ENCODE measurements at places on chromosomes 2 and 18.

- DNase-seq, result no peak
Observed at GRCh38 chr2:152449578-152449977, 114.6 kb downstream of the FMNL2 start.

- no peak for DNase-seq
Observed at GRCh38 chr2:211228559-211228958, 672.2 kb downstream of the CPS1 start.

DNA sequence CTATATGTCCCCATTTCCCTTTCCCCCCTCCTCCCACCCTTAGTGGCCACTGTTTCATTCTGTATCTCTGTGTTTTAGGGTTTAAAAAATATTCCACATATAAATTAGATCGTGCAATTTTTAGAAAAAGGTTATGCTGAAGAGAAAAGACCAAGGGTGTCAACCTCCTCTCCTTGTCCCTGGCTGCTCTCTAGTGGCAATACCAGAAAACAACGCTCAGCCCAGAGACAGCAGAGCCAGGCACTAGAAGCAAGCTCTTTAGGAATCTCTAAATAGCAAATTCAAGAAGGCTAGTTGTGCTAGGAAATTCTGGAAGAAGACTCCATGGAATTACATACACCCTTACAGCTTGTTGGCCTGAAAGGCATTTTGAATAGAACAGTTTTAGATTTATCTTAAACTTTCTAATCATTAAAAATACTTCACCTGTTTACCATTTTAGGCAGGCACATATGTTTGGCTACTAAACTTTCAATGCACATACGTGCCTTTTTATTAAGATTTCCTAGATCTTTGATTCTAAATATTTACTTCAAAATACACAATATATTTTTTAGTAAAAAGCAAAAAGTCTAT is 35.1 kb upstream of the RASGRP3 start:
- DNase-seq, result peak; percentile 52

GRCh38 chr2:31319406-31320175 is 85.6 kb downstream of the EHD3 start:
- DNase-seq, result no peak

DNA sequence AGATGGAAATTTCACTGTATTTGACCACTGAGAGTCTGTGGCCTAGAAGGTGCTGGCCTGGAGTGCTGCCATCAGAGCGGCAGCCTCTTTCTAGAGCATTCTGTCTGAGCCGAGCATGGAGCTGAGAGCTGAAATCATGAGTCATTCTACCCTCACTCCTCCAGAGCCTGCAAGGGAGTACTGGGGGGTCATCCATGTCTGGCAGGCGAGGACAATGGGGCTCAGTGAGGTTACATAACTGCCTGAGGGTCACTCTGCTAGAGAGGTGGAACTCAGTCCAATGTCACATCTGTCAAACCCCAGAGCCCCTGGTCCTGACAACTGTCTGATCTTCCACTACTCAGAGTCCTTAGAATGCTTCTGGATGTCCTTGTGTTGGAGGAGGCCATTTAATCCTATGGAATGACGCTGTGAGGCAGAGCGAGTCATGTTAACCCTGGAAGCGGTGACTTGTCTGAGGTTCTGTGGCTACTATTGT is 65.3 kb downstream of the HAUS1 start:
- no peak for DNase-seq

GRCh38 chr2:195995499-195995898 is 73.1 kb downstream of the DNAH7 start:
- DNase-seq, result no peak

DNA sequence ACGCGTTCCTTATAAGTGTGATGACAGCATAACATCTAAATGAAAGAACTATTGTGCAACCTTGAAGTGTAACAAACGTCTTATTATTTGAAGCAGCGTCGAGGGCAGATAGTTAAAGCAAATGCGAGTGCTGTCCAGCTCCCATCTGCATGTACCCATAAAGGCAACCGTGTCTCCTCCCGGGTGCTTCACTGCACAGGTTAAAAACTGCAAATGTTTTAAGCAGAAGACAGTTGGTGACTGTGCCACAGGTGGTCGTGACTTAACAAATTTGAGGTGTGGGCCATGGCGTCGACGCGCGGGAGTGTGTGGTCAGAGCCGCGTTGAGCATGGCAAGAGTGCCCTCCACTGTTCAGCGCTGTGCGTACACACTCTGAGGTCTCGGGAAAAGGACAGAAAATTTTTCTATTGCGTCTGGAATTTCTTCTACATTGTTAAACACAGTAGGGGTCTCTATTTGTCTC is 6.4 kb downstream of the SALL3 start:
- peak; percentile 42 for DNase-seq

- no peak for DNase-seq
Observed at GRCh38 chr2:177466337-177467195, 74.0 kb downstream of the AGPS start.

GRCh38 chr2:231336700-231337099 is 58.8 kb upstream of the B3GNT7 start:
- no peak for DNase-seq

- DNase-seq, result no peak
Observed at GRCh38 chr2:163943403-163944346, 207.9 kb upstream of the FIGN start.

DNA sequence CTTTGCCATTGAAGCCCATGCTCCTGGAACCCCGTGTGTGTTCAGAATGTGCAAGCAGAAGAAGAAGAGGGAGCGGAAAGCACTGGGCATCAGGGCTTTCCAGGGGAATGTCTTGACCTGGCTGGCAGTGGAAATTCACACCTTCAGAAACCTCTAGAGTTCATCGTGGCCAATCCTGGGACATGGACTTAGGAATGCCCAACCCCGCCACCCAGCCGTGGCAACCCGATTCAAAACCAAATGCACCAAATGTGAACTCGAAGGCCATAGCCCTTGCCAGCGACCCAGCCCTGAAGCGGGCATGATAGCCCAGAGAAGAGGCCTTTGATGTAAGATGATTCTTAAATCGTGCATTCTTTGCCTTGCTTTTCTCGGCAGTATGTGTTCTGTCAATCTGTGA is 69.4 kb downstream of the ADI1 start:
- no peak for DNase-seq

DNA sequence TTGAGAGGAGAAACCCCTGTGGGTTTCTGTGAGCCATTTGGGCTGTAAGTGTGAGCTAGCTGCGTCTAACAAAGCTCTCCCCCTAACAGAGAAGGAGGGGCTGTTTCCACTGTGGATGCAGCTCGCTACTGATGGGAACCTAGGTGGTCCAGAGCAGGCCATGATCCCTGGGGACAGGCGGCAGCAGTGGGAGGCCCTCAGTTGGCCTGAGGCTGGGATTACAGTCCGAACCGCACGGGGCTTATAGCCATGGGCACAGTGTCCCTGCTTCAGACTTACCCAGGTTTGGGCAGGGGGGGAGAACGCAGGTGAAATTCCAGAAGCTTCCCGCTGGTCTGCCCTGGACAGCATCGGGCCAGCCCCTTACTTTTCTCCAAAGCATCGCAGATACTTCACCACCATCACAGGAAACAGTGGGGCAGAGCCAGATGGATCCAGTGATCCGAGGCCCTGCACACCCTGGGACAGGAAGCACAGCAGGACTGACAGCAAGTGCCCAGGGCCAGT is 139.4 kb downstream of the SEPTIN10 start:
- DNase-seq, result no peak

DNA sequence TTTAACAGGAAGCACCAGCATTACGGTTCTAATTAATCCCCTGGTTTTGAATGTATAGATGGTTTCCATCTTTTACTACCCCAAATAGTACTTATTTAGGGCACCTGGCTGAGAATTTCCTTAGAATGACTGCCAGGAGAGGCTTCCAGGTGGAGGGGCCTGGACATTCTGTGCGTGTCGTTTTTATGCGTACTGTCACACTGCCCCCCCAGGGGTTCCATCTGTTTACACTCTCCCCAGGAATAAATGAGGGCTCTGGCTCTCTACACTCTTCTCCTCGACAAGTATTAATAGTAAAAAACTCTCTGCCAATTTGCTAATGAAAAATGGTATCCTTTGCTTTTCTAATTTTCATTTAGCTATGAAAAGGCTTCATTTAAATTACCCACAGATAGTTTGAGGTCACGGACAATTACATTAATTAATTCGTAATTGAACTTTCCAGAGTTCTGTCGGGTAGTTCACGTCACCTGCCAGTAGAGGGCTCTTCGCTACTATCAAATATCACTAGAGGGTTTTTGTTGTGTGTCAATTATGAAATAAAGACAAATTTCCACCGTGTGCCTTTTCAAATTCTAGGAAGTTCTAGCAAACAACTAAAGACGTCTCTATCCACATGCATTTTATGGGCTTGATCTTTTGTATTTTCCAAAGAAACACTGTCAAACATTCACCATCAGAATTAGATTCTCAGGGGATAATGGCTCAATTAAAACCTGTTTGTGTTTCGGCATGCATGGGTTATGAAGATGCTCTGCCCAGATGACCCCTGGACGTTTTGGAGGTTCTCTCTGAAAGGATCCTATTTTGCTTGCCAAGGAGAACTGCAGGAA is 88.8 kb upstream of the ASB18 start:
- no peak for DNase-seq

- no peak for DNase-seq
Observed at GRCh38 chr2:38988716-38989115, 99.0 kb downstream of the ARHGEF33 start.

DNA sequence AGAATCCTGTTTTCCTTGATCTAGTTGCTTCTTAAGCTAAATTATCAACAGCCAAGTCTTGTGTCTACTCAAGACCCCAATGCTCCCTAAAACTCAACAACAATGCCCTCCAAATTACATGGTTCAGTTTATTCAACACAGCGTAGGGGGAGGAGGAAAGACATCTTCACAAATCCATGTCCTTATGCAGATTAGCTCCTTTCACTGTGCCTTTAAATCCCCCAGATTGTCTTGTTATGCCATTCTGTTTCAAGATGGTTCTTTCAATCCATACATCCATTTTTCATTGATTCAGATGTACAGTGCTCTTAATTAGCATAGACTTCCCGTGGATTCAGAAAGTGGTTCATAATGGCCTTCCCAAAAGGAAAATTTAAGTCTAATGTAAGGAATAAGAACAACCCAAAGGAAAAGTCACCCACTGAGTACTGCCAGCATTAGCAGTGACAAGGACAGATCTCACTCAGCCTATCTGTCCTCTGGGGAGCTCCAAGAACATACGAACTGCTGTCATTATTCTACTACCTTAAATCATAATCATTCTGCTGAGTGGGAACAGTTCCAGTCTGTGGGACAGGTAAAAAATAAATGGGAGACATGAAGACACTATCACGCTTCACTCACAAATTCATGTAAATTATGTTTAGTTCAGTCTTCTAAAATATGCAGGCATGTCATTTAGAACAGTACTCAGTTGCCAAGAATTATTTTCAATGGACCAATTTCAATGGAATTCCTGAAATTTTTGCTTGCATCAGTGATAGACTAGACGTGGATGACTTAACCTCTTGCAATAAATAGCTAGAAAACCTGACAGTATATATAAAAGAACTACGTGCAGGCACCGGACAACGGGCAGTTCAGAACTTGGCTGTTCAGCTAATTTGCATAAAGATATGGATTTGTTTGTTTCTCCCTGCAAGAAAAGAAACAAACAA is 58.9 kb upstream of the RNU4ATAC start:
- no peak for DNase-seq

GRCh38 chr2:191303140-191304005 is 58.2 kb downstream of the MYO1B start:
- no peak for DNase-seq

GRCh38 chr2:240179941-240180666 is 39.6 kb upstream of the OTOS start:
- no peak for DNase-seq

GRCh38 chr18:6561862-6562291 is 147.2 kb upstream of the L3MBTL4 start:
- no peak for DNase-seq

DNA sequence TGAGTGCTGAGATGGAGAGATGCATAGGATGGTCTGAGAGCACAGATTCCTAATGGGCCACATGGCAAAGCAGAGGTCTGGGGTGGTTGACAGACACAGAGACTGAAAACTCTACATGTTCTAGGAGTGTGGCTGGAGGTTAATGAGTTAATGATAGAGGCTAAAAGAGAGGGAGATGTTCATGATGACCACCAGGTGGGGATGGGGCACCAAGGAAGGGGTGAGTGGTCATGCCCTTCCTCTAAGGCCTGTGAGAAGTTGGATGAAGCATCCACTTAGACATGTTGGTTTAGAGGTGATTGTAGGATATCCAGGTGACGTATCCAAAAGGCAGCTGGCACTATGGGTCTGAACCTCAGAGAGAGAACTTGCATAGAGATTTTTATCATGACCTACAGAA is 102.1 kb downstream of the LRP2 start:
- no peak for DNase-seq

DNA sequence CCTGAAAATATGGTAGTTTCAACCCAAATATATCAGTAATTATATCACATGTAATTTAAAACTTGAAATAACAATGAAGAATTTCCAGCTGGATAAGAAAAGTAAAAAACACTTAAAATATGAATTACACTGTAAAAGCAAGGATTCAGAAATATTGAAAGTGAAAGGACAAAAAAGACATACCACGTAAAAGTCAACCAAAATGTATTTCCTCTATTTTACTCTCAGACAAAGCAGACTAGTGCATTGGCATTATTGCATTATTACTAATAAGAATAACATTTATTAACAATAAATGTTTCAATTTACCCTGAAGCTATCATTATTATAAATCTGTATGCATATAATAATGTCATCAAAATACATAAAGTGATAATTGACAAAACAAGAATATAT is 445.1 kb upstream of the TRIB2 start:
- no peak for DNase-seq

DNA sequence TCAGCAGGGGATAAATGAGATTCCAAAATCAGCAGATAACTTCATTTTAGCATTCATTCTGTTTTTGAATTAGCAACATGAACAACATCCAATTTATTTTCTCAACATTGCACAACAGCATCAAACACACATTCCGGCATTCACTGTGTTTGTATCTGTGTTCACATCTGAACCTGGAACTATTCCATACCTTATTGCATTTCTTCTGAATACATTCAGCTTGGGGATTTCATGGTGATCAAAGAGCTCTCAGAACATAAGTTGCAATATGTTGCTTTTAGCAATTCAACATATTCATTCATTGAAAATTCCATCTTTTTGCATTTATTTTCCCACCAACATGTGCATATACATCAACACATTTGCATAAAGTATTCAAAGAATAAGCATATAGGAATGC is 1431.7 kb upstream of the PIK3C3 start:
- no peak for DNase-seq

GRCh38 chr2:65350651-65351056 is 81.7 kb downstream of the SPRED2 start:
- DNase-seq, result no peak

DNA sequence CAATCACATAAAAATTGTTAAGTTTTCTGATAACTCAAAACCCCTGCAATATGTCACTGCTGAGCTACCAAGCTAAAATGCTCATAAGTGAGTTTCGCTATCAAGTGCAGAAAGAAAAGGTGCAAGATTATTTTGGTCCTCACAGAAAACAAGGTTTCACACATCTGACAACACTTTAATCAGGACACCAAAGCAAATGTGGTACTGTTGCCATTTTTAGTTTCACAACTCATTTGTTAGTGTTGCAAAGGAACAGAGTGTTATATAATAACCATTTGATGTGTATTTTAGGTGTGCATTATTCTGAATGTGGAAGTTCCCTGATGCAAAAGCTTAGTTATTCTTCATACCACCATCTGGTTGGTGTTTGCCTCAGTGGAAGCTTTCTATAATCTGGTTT is 956.2 kb downstream of the DSC3 start:
- DNase-seq, result no peak

- DNase-seq, result no peak
Observed at GRCh38 chr2:23145460-23145859, 239.5 kb upstream of the KLHL29 start.

All from hindlimb muscle (tissue), 1 donor.